Endothelial cell (in vitro differentiated cells): ENCODE measurements at places on chromosomes 3 and 15.

DNA sequence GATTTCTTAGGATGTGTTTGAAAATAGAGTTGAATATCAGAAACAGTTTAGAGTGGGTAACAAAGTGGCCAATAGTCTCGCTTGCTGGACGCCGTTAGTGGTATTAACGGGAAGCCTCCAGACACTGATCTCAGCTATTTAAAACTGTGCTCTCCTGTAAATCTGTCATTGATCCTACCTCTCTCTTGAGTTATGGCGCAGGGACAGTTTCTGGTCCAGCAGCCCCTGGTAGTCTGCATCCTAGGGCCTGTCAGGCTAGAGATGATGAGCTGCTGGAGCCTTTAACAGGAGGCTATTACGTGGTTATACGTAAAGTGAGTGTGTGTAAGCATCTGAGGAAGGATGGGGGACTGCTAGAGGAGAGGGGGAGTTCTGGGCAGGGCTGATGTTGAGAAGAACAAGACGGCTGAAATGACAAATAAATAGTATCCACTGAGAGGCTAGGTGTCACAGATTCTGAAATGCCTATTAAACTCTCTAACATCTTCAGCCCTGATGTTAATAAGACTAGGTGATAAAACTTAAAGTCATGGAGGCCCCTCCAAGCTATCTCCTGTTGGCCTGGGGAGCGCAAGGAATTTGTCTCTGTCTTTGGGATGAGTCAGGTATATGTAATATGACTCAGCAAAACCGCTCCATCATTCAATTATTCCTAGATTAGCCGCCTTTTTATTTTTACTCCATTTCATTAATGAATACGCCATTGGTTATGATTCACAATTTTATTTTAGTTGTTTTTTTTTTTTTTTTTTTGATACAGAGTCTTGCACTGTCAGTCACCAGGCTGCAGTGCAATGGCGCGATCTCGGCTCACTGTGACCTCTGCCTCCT lies 155.7 kb downstream of the GREM1 start:
- no peaks in the 10 kb centered on the region for H3K36me3 ChIP-seq
- no peak for DNase-seq
- H3K27ac ChIP-seq = no peak overlapping the region
- no peak overlapping the region for H3K4me3 ChIP-seq
- no peaks in the 10 kb centered on the region for H3K4me1 ChIP-seq

GRCh38 chr3:108130236-108130635 lies 39.4 kb upstream of the CD47 start:
- H3K4me3 ChIP-seq = no peak overlapping the region
- H3K27me3 ChIP-seq = peaks cover 3% of the 10 kb centered on the region
- no peak for DNase-seq
- H3K36me3 ChIP-seq = no peaks in the 10 kb centered on the region
- H3K27ac ChIP-seq = no peak overlapping the region

- no peak overlapping the region for H3K27ac ChIP-seq
- H3K36me3 ChIP-seq = no peaks in the 10 kb centered on the region
- no peak overlapping the region for H3K4me3 ChIP-seq
- H3K27me3 ChIP-seq = no peaks in the 10 kb centered on the region
- H3K4me1 ChIP-seq = no peaks in the 10 kb centered on the region
Observed at GRCh38 chr15:101099183-101099582, 152.7 kb downstream of the CHSY1 start.

DNA sequence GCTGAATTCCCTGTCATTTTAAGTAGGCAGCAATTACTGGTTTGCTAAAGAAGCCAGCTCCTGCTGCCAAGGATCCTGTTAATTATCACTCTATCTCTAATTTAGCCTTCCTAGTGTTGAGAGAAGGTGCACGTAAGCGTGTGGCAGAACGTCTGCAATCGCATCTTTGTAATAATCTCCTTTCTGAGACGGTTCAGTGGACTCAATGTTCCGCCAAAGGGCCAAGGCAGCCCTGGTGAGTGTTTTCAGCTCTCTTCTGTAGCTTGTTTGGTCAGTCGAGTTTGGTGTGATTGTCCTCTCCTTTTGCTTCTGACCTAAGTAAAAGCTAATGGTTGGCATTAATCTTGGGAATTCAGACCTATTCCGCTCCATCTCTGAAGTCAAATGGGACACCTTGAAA lies 24.2 kb downstream of the MITF start:
- H3K27ac ChIP-seq = no peak overlapping the region
- no peak for DNase-seq
- H3K27me3 ChIP-seq = no peaks in the 10 kb centered on the region
- H3K4me1 ChIP-seq = peaks cover 9% of the 10 kb centered on the region
- H3K4me3 ChIP-seq = no peak overlapping the region
- no peaks in the 10 kb centered on the region for H3K36me3 ChIP-seq

DNA sequence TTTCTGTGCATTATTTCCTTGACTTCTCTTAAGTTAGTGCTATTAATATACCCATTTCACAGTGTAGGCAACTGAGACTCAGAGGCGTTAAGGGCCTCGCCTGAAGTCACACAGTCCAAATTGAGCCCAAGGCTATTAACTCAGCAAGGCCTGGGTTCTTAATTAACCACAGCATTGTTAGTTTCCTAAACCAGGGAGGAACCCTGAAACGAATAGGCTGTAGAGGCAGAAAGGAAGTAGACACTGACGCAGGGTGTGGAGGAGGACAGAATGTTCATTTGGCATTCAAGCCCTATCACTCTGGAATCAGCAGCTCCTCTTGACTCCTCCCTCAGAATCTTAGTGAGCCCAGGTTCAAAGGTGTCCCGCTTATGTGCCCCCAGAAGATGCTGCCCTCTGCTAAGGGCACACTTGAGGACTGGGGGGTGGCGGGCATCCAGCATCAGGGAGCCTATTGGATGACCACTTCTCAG lies 13.9 kb downstream of the ARHGEF3 start:
- no peaks in the 10 kb centered on the region for H3K36me3 ChIP-seq
- DNase-seq = no peak
- H3K4me3 ChIP-seq = no peak overlapping the region
- peaks cover 12% of the 10 kb centered on the region for H3K4me1 ChIP-seq
- H3K27ac ChIP-seq = no peak overlapping the region
- H3K27me3 ChIP-seq = no peaks in the 10 kb centered on the region

DNA sequence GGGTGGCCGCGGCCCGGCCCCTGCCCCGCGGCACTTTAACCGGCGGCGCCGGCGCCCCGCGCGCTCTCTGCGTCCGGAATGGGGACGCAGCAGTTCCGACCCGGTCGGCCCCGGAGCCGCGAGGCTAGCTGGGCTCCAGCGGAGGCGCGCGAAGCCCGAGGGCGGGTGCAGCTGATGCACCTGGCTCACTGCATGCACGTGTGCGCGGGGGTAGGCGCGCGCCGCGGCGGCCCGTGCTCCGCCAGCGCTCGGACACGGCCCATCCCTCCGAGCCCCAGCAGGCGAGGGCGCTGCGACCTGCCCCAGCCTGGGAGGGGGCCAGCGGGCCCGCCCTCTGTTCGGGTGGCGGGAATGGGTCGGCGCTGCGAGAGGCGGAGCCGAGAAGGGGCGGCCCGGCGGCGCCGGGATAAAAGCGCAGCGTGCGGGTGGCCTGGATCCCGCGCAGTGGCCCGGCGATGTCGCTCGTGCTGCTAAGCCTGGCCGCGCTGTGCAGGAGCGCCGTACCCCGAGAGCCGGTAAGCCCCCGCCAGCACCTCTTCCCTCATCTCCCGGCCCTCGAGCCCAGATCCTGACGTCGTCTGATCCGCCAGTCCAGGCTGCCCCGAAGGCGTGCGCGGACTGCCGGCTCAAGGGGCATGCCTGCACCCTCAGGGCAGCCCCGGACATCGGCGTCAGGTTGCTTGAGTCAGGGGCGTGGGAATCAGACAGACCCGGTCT lies at the start of the genes CHDH and IL17RB:
CHDH (minus strand) TSS at position 286 of the 717 bp plus-strand sequence. CDS start 22,411 bp downstream, outside the sequence.
IL17RB (plus strand) TSS at position 435 of the 717 bp plus-strand sequence; CDS start at position 456, 21 bp downstream.
- H3K4me1 ChIP-seq = peaks cover 3% of the 10 kb centered on the region
- peak within 1 kb of the TSS; percentile 84 for H3K4me3 ChIP-seq
- peaks cover 13% of the 10 kb centered on the region for H3K27me3 ChIP-seq

DNA sequence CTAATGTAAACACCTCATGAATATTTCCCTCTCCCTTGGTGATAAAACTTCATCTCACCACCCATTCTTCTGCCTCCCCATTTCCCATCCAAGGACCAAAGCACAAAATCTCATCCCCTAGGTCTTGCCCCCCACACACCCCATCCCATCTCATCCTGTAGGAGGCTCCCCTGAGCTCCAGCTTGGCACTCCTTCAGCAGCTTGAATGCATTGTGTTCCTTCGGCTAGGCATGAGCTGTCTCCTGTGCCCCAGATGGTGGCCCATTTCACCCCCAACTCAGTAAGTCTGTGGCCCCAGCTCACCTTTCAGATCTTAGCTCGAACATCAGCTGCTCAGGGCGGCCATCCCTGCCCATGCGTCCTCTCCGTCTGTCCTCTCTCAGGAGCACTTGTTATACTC lies 203.6 kb upstream of the NR2F2 start:
- H3K27me3 ChIP-seq = no peaks in the 10 kb centered on the region
- no peak for DNase-seq
- no peak overlapping the region for H3K27ac ChIP-seq

- peaks cover 3% of the 10 kb centered on the region for H3K36me3 ChIP-seq
- no peak overlapping the region for H3K27ac ChIP-seq
- H3K4me3 ChIP-seq = peak overlapping the region; percentile 85
- H3K4me1 ChIP-seq = peaks cover 22% of the 10 kb centered on the region
- peak; percentile 31 for DNase-seq
- H3K27me3 ChIP-seq = peaks cover 26% of the 10 kb centered on the region
Observed at GRCh38 chr3:10706156-10706739, 109.8 kb upstream of the SLC6A11 start.

- no peak overlapping the region for H3K27ac ChIP-seq
- H3K4me1 ChIP-seq = peaks cover 7% of the 10 kb centered on the region
- no peaks in the 10 kb centered on the region for H3K36me3 ChIP-seq
- peaks cover 2% of the 10 kb centered on the region for H3K27me3 ChIP-seq
- H3K4me3 ChIP-seq = no peak overlapping the region
- no peak for DNase-seq
Observed at GRCh38 chr15:27222479-27222878, 251.5 kb downstream of the GABRG3 start.

DNA sequence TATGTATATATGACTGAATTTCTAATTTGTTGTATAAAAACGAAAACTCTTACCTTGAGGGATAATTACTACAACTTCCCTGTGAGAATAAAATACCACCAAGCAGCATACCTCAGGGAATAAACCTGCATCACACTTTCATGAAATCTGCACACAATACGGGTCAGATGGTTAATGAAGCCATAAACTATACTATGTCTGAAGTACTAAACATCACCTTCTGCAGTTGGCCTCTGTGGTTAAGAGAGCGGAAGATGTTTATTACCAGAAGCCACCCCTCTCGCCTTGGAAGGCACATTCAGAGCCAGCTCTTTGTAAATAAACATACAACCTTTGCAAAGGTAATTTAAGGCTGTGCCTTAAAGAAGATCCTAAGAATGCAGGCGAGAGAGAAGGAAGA lies 462.1 kb upstream of the NR2F2 start:
- H3K4me3 ChIP-seq = no peak overlapping the region
- H3K36me3 ChIP-seq = no peaks in the 10 kb centered on the region
- peaks cover 4% of the 10 kb centered on the region for H3K4me1 ChIP-seq
- DNase-seq = no peak
- H3K27me3 ChIP-seq = no peaks in the 10 kb centered on the region
- H3K27ac ChIP-seq = no peak overlapping the region

DNA sequence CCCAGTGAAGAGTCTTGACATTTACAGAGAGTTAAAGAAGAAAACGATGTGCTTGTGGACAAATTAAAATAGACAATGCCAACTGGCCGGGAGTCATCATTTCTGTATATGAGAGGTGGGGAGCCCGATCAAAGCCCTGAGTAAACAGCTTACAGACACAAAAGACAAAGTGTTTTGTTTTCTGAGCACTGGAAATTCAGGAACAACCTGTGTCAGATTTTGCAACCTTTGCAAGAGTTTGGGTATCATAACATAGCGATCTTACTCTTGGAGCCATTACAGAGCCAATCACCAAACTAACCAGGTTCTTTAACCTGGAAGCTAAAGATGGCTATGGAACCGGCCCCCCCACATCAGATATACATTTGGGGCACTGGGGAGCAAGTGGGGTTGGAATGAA lies 101.9 kb upstream of the LRIG1 start:
- H3K4me3 ChIP-seq = no peak overlapping the region
- no peak overlapping the region for H3K27ac ChIP-seq
- no peak for DNase-seq
- H3K27me3 ChIP-seq = peaks cover 2% of the 10 kb centered on the region

DNA sequence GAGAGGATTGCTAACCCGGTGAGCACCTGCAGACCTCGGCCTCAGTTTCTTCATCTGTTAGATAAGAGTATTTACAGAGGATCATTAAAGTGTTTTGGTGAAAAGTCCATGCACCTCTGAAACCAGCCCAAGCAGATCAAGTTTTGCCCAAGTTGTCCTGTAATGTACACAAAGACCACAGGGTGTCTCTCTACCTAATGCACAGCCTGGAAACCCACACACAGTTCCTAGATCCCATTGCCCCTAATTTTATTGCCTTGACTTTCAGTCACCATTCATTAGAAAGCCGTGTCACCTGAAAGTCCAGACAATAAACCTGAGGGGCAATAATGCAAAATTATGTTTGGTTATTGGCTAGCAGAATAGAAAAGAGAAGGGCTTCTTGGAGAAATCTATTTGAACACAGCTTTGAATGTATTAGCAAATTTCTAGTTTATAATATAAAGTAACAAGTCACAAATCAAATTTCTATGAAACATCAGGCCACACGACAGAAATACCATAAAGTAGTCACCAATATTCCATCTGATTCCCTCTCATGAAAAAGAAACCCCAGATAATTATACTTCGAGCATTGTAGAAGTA lies 161.3 kb upstream of the SLC2A2 start:
- H3K36me3 ChIP-seq = peaks cover 6% of the 10 kb centered on the region
- H3K4me1 ChIP-seq = peaks cover 16% of the 10 kb centered on the region
- peak; percentile 28 for DNase-seq

DNA sequence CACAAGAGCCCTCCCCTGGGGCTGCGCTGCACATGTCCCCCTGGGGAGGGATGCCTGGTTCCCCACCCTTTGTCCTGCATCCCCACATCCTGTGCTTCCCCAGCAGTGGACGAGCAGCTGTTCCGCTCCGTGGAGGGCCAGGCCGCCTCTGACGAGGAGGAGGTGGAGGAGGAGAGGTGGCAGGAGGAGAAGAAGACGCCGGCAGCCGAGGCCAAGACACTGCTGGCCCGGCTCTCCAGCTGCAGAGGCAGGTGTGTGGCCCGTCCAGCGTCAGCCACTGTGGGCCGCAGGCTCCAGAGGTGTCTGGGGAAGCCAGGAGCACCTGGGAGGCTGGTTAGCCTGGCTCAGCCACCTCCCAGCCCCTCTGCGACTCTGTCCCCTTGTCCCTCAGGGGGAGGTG lies 27.9 kb upstream of the GP9 start:
- peaks cover 24% of the 10 kb centered on the region for H3K36me3 ChIP-seq
- DNase-seq = no peak

DNA sequence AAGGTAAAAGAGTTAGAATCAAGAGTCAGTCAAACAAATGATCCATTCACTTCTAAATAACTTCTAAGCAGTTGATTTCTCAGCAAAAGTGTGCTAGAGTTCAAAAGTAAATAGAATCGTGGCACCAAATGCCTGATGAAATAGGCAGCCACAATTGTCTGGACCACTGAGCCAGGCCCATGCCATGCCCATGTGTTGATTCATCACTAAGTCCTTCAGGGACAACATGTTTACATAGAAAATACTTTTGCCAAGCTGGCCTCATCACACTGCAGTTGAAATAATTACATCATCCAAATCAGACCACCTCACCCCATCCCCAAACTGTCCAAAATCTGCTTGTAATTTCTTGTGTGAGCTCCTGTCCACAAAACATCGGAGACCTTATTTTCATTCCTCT lies 216.3 kb downstream of the IGSF11 start:
- H3K4me3 ChIP-seq = no peak overlapping the region
- H3K4me1 ChIP-seq = no peaks in the 10 kb centered on the region
- DNase-seq = no peak
- H3K27me3 ChIP-seq = no peaks in the 10 kb centered on the region

GRCh38 chr15:32096916-32097617 lies 66.8 kb downstream of the CHRNA7 start:
- no peak overlapping the region for H3K27ac ChIP-seq
- H3K4me1 ChIP-seq = peaks cover 14% of the 10 kb centered on the region
- H3K27me3 ChIP-seq = peaks cover 5% of the 10 kb centered on the region
- DNase-seq = no peak
- H3K36me3 ChIP-seq = no peaks in the 10 kb centered on the region
